ENCODE measurements at places on chromosomes 1 and 21.

DNA sequence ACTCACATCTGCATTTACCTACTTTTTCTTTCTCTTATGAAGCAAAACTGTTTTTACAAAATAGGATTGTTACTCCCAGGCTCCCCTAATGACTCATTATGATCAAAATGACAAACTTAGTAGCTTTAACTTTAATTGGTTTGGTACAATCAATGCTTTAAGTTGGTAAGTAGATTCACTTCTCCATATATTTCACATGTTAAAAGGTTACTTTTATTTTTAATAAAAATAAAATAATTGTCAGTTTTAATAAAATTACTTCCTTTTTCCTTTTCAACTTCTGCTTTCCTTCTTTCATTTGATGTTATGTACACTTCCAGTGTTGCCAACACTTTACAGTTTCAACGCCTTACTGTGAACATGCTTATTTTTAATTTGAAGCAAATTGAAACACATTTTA, 477.6 kb downstream of the SETD4 start:
- no peak for DNase-seq

DNA sequence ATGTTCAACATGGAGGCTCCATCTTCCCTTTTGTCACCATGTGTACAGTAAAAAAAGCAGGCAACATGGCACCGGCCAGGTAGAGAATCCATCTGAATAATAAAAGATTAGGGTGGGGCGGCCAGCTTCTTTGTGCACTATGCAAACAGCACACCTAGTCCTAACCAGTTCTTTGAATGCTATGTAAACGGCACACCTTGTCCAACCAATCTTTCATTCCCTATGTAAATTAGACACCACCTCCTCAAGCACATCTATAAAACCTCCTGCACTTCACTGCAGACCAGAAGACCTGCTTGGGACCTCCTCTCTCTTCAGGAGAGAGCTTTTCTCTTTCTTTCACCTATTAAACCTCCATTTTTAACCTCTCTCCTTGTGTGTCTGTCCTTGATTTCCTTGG, 28.2 kb downstream of the TFB2M start:
- DNase-seq: no peak

- DNase-seq: no peak
Measured at GRCh38 chr1:147246910-147247655, 4.6 kb downstream of the CHD1L start.

DNA sequence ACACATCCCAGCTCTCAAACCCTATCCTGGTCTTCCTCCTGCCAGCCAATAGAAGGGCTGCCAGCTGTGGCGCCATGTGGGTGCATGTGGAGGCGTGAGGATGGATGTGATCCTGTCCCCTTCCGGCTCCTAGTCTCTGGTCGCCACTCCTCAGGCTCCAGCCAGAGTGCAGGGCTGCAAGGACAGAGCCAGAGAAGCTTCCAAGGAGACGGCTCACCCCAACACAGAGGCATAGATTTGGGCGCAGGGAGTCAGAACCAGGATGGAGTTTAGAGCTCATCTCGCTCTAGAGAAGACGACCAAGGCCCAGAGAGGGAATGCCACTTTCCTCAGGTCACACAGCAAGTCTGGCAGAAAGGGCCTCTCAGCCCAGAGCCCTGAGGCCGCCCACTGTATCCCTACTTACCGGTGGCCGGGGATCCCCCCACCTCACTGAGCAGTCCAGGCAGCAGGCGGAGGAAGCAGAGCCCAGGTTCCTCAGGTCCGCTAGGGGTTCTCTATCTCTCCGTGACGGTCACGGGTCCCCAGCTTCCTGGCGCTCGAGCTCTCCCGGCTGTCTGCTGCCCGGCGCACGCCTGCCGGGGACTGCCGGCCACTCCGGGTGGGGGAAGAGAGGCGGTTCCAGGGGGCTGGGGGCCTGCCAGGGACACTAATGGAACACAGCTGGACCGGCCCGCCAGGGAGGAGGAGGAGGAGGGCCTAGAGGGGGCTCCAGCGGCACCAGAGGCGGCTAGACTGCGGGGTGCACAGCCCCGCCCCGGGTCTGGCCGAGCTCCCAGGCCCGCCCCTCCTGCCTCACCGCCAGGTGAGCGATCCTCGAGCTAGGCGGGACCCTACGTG, at the start of gene COL16A1:
COL16A1 (minus strand) TSS at position 587 of the 840 bp plus-strand sequence. CDS start 1,824 bp downstream, outside the sequence.
- peak; percentile 82 for DNase-seq

GRCh38 chr1:2204415-2205190, 10.0 kb upstream of the FAAP20 start:
- DNase-seq: peak; percentile 62

GRCh38 chr1:207832796-207833195, 78.1 kb downstream of the CD34 start:
- DNase-seq: no peak

GRCh38 chr1:109304226-109304920, 2.4 kb downstream of the MYBPHL start:
- DNase-seq: no peak

- peak; percentile 7 for DNase-seq
Measured at GRCh38 chr1:53992085-53992874, 25.7 kb downstream of the LDLRAD1 start.

DNA sequence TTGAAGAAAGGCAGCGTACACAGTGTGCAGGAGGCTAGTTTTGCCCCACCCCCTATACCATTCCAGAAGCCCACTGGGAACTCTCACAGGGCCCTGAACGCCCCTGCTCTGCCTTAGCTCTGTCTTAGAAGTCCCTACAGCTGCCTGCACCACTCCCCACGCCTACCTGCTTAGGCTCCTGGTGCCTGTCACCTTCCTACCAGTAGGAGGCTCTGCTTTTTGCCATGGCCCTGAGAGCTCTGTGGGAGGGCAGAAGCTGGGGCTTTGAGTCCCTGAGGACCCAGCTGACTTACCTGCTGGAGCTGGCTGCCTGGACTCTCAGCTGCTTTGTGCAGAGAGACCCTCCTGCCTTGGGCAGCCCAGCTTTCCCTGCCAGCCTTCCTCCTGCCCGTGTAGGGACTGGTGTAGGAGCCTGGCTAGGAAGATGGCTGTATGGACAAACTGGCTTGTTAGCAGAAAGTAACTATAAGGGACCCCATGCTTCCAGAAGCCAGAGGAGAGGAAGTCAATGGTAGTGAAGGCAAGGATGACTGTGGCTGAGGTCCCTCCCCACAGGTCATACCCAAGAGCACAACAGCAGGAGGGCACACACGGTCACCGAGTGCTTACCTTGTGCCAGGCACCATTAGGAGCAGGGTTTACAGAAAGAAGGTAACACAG, 9.8 kb upstream of the CELSR2 start:
- peak; percentile 34 for DNase-seq

DNA sequence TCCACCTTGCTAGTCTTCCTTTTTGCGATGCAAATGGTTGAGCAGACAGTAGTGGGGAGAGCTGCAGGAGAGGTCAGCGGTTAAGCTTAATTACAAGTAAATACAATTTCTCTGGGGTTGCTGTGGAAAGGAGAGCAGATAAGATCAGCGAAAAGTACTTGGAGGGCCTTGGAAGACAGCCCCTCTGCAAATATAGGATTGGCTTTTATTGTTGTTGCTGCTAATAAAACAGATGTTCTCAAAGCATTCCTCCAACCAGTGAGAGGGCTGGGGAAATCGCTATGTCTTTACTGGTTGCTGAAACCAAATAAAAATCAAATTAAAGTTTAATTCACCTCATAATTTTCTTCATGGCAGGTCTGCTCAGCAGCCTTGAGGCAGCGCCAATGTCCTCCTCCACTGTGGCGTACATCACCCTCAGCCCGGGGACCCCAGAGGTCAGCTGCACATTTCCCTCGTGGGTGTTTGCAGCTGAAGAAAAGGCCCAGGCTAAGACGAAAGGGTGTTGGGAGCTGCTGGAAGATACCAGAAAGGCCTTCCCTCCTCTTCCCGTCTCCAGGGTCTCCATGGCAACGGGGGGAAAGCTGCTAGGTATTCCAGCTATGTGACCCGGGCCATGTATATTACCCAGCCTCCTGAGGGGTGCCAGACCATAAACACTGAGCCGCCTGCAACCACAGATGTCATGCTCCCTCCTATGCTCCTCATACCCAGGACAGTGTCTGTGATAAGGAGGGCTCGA, 54.6 kb upstream of the POU2F1 start:
- no peak for DNase-seq

DNA sequence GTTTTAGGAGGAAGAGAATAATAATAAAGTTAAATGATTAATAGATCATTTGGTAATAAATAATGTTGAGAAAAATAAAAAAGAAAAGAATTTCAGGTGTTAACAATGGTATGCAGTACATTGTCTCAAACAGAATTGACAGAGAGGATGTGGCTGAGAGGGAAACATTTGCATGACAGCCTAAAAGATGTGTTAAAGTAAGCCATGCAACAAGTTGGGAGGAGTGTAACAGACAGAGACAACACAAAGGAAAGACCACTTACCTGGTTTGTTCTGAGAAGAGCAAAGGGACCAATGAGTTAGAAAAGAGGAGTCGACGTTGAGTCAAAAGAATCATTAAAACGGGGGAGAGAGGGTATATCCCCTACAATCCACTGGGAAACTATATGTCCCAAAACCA, 814.0 kb downstream of the KCNT2 start:
- DNase-seq: no peak

DNA sequence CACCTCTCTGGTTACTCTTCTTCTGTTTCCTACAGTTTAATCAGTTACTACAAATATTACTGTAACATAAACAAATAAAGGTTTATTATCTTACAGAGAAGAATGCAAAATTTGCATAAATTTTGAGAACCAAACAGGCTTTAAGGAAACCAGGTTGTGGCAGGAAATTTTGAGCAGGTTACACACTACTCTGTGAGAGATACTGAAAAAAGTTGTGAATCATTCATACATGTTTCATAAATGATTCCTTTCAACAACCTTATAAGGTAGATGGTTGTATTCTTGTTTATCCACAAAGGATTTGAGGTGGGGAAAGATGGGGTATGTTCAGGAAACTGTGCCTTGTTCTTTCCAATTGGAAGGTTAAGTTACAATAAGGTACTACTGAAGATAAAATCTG, 58.6 kb downstream of the MAST2 start:
- no peak for DNase-seq

- DNase-seq: no peak
Measured at GRCh38 chr1:200973937-200974657, 49.4 kb downstream of the KIF21B start.

DNA sequence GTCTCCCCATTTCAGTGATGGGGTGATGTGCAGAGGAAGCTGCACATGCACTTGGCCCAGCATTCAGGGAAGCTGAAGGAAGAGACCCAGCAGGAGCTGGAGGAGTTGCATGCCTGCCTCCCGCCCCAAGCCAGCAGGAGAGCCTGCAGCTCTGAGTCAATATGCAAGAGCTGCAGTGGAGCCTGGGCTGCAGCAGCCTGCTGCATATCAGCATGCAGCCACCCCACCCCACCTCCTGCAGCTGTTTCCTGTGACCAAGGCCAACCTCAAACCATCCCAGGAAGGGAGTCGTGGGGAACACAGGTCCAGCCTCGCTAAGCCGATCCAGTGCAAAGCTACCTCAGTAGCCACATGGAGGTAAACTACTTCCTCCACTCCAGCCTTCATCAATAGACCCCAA, 18.9 kb downstream of the AGT start:
- DNase-seq: no peak

DNA sequence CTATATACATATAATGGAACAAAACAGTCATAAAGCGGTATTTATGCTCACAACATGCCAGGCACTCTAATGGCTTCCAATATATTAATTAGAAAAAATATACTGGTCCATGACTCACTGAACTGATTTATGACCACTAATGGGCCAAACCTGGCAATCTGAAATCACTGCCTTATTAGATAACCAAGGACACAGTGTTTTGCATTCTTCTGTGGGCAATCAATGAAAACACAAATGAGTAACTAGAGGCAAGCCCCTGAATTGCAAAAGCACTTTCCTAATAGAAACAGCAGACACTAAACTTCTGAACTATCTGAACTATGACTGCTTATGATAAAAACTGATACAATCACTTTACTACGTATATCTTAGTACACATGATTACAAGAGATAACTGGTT, 3.5 kb downstream of the GCLM start:
- DNase-seq: peak; percentile 61

DNA sequence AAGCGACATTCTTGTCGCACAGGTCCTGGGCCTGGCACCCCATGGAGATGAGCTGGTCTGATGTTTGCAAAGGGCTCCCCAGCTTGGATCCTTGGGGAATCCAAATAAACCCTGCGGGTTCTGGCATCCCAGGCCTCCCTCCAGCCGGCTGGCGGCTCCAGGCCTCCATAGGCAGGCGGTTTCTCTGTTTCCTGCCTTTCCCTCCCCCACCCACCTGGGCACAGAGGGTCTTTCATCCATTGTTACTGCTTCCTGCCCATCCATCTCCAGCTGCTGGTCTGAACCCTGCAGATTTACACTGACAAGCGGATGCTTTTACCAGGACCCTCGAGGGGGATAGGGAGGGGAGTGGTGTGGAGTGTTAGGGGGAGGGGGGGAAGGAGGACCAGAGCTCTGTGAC, 39.1 kb upstream of the ID3 start:
- no peak for DNase-seq

- no peak for DNase-seq
Measured at GRCh38 chr1:1986451-1987141, 17.0 kb downstream of the CFAP74 start.

- no peak for DNase-seq
Measured at GRCh38 chr1:44543786-44544185, 130.5 kb downstream of the TMEM53 start.

GRCh38 chr1:70288166-70288565, 66.4 kb downstream of the ANKRD13C start:
- peak; percentile 5 for DNase-seq

- DNase-seq: no peak
Measured at GRCh38 chr1:237482777-237483176, 407.9 kb downstream of the ZP4 start.

- DNase-seq: no peak
Measured at GRCh38 chr1:43451157-43451591, 2.6 kb downstream of the HYI start.

- DNase-seq: peak; percentile 83
Measured at GRCh38 chr21:45130324-45130774, 56.0 kb downstream of the ADARB1 start.

- no peak for DNase-seq
Measured at GRCh38 chr1:208535511-208535910, 291.3 kb upstream of the PLXNA2 start.

GRCh38 chr1:67811781-67812180, 21.5 kb downstream of the GNG12 start:
- no peak for DNase-seq

DNA sequence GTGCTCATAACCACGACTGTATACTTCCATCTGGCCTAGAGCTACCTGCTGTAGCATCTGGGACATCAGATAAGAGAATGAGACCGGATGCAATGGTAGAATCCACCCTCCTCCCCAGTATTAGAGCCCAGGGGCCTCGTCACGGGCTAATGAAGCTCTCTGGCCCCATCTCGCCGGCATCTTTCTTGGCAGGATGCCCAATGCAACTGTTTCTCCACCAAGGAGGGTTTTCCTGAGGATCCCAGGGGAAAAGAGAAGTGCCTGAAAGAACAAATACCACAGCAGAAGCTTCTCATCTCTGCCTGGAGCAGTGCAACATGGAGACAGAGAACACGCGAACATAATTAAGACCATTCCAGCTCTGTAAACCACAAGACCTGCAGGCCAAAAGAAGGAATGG, 80.0 kb downstream of the VWA5B1 start:
- DNase-seq: no peak

- peak; percentile 14 for DNase-seq
Measured at GRCh38 chr1:14778898-14779865, 180.7 kb downstream of the KAZN start.
